ENCODE measurements at places on chromosomes 4 and X.

DNA sequence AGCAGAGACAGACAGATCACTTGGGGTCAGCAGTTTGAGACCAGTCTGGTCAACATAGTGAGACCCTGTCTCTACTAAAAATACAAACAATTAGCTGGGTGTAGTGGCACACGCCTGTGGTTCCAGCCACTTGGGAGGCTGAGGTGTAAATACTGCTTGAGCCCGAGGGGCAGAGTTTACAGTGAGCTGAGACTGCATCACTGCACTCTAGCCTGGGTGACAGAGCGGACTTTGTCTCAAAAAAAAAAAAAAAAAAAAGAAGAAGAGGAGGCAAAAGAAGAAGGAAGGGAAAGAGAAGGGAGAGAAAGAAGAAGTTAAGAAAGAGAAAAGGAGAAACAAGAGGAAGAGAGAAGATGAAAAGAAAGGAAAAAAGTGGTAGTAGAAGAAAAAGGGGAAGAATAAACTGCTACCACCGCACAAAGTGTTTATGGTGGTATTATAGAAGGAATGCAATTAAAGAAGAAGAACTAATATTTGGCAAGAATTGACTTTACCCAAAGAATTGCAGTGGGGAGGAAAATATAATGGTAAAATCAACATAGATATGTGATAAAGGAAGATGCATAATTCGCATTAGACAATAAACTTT lies 19.6 kb upstream of the NSUN7 start:
- no peak for DNase-seq

- DNase-seq = no peak
These were observed 26.5 kb upstream of the XIAP start for GRCh38 chrX:123833387-123833786.

DNA sequence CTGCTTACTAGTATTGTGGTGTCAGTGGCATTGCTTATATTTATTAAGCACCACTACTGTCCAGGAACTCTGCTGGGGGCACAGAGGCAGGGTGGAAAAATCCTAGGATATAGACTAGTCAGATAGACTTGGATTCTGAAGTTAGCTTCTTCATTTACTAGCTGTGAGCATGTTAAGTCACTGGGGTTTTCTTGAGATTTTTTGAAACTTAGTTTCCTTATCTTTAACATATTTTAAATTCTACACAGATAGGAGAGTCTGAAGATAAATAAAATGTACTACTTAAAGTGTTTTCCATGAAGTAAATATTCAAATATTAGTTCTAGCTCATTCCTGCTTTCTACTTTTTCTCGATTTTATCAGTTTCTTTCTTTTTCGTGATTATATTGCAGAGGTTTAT lies 196.9 kb upstream of the GRID2 start:
- no peak for DNase-seq

DNA sequence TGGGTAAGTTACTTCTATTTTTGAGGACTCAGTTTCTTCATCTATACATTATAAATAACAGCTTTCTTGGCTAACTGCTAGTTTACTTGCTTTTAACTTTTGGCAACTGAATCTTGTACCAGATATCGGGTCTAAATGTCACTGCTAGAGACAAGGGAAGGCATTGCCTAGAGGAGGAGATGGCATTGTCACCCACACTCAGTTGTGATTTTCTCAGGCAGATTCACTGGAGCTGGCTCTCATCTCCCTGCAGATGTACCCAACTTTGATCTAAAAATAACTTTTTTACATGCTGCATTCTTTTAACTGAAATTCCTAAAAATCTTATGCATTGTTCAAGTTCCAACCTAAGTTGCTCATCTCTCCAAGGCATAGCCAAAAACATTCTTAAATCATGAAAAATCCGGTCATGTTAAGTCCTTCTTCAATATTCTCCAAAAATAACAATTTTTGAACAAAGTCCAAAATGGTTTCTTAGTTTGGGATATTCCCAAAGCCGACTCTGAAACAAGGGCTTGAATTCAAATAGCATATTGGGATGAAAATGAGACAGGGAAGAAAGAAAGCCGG lies 469.0 kb upstream of the BOD1L1 start:
- no peak for DNase-seq

DNA sequence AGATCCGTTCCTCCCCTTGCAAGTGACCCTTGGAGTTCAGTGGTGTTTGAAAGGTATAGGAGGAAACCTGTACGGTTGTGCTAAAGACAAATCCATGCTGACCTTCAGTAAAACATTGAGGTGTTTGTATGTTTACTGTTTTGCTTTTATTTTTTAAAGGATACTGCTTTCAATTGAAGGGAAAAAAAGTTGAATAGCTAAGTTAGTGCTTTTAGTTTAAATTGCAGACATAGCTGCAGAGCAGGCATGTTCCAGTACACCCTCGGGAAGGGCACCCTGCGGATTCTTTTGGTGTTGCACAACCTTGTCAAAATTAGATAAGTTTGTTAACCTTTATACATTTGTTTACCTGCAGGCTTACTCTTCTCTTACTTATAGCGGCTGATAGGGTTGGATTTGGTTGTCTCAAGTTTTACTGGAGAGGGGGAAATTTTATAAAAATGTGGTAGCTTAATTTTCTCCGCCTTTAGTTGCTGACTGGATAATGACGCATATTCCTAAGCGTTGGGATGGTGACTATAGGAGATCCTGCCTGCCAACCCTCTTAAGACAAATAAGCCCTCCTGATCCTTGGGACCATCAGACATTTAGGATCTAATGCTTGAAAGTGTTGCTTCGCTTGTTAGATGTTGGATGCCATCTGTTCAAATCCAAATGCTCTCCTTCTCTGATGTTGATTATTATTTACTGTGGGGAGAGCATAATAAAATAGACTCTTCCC lies 2.0 kb downstream of the RAPGEF2 start:
- DNase-seq = no peak

DNA sequence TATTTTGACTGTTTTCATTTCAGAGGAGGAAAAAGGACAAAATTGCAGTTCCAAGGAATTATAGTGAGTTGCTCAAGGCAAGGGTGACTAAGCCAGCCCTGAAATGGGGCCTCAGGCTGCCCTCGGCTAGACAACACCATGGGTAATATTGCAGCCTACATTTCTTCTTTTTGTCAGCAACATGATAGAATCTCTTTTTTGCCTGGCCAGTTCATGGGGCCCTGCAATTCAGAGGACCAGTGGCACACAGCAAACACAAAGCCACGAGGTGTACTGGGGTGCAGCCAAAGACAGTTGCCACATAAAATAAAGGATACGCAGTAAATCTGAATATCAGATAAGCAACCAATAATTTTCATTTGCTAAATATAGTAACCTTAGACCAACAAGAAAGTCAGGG lies 41.8 kb downstream of the RBM47 start:
- DNase-seq = no peak

DNA sequence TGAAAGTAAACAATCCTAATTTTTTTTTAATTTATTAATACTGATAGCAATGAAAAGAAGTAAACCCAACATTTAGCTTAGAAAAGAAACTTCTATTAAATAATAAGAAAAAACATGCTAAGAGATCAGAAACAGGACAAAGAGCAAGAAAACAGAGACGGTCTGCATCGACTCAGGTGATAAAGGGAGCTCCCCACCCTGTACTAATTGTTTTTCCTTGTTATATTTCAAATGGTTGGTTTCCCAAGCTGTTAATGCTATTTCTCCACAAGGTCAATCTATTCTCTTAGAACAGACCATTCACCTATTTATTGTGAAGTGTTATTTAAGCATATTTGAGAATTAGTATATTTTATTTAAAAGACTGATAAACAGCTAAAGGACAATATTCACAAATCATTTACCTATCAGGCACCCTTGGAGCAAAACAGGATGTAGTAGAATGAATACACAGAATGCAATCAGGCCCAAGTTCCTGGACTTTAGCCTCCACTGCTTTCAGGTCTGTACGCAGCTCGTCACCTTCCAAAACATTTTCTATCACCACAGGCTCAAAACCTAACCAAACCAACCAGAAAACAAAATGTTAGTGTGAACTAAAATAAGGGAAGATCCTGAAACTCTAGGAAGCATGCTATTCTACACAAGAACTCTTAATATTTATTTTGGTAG lies 5.5 kb downstream of the SEPSECS start:
- DNase-seq = no peak

- no peak for DNase-seq
These were observed 4.5 kb downstream of the MMRN1 start for GRCh38 chr4:89899152-89899551.

DNA sequence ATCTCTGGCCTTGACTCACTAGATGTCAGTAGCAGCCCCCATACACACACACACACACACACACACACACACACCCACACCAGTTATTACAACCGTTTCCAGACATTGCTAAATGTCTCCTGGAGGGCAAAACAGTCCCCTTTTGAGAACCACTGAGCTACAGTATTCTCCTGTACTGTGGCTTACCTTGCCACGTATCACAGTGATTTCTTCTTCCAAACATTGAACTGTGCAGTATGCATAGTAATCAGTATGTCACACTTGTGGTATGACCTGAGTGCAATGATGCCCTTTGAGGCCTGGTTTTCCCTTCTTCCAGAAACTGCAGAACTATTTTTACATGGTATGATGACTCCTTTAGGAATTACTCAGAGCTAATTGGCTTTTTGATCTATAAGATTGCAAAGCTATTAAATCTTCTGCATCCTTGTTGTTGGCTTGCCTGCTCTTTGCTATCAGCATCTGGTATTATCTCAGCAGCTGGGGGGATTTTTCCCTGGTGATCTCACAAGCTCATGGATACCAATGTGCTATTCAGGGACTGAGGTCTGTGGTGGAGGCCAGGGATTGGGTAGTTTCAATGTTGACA lies 3.6 kb upstream of the THOC2 start:
- DNase-seq = no peak

- DNase-seq = no peak
These were observed 6.9 kb downstream of the APEX2 start for GRCh38 chrX:55006827-55007621.

GRCh38 chr4:33085709-33086108 lies 2365.5 kb downstream of the PCDH7 start:
- DNase-seq = no peak

- no peak for DNase-seq
These were observed 155.3 kb upstream of the HAND2 start for GRCh38 chr4:173685165-173685830.

- DNase-seq = no peak
These were observed 542 bp downstream of the RNF150 start for GRCh38 chr4:141132709-141133145.

- no peak for DNase-seq
These were observed 31.1 kb downstream of the SULT1E1 start for GRCh38 chr4:69828828-69829227.

DNA sequence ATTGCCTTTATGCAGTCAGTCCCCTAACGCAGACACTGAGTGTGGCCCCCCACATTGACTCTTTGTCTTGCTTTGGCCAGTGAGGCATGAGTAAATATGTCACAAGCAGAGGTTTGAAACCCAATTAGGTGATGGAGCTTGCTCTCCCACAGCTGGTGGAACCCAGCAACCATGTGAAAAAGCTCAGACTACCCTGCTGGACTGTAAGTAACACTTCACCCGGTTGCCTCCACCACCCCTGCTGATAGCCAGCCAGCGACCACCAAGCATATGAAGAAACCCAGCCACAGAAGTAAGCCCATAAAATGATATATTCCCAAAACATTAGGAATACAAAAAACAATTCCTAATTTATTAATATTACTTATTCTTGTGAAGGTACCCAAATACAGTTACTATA lies 21.6 kb upstream of the PDCL2 start:
- no peak for DNase-seq

- DNase-seq = no peak
These were observed 13.3 kb upstream of the CRMP1 start for GRCh38 chr4:5906191-5906590.
